ENCODE measurements at places on chromosomes 11 and 22. TPM values are rescaled to one million over a fixed set of nuclear protein-coding genes. Genes with fewer than 3 reads are reported as not detected.

Gene SLC39A13
- total RNA-seq, result 60.8 TPM

Gene FGF4
- total RNA-seq, result not detected

Gene CXCR5
- not detected for total RNA-seq

Gene KDM4E
- not detected for total RNA-seq

Gene FDXACB1
- 2.3 TPM for total RNA-seq

Gene IGLL1
- not detected for total RNA-seq

Gene TBX1
- total RNA-seq, result not detected

Gene IL17REL
- not detected for total RNA-seq

Gene FGF3
- total RNA-seq, result not detected

Gene BRSK2
- total RNA-seq, result 4.7 TPM

Gene ZNF202
- total RNA-seq, result 5.7 TPM

Gene TRIOBP
- 57.2 TPM for total RNA-seq

DNA sequence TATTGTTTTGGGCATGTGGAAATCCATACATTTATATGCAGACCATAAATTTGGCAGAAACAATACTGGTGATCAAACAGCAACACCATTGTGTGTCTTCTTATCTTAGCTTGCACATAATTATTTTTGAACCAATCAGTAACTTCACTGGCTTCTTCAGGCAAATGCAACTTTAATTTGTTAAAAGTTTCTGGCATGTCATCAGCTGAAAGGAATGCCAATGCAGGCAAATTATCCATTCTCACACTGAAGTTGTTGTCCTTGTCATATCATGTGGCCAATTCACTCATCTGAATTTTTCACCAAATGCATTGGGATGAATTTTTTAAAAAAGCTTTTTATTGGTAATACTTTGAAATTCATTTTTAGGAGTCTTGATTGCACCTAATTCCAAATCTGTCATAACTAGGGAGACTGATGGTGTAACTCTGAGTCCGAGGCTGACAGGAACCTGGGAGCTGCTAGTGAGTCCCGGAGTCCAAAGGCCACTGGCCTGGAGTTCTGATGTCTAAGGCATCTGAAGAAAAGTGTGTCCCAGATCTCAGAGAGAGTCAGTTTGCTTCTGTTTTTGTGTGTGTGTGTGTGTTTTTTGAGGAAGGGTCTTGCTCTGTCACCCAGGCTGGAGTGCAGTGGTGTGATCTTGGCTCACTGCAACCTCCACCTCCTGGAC lies 17.4 kb upstream of the OR10V1 start:
- DNase-seq, result peak; percentile 41

DNA sequence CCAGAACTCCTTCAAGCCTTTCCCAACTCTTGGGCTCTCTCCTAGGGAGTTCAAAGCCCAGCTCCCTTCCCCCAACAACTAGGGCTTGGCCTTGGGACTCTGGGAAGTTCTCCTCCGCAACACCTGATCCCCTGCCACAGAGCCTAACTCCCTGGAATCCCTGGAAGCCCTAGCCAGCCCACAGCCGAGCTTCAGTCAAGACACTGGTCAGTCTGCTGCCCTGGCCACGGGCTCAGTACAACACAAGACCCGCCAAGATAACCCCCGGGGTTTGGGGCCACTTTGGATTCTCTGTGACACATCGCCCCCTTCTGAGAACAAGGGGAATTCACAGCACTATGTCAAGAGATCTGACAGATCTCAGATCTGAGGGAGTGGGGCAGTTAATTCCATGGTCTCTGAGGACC lies 58.3 kb downstream of the SLC22A12 start:
- peak; percentile 34 for DNase-seq

DNA sequence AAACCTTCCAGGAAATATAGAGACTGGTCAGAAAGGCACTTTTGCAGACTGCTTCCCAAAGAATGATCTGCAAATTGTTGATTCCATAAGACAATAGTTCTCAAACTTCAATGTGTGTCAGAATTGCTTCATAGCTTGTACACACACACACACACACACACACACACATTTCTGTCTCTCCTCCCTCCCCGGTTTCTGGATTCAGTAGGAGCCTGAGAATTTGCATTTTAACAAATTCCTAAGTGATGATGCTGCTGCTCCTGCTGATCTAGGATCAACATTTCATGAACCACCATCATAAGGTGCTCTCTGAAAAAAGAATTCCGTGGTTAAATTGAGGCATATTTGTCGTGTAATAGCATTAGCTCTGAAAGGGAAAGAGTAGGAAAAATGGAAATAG lies 35.3 kb upstream of the FZD4 start:
- peak; percentile 29 for DNase-seq

DNA sequence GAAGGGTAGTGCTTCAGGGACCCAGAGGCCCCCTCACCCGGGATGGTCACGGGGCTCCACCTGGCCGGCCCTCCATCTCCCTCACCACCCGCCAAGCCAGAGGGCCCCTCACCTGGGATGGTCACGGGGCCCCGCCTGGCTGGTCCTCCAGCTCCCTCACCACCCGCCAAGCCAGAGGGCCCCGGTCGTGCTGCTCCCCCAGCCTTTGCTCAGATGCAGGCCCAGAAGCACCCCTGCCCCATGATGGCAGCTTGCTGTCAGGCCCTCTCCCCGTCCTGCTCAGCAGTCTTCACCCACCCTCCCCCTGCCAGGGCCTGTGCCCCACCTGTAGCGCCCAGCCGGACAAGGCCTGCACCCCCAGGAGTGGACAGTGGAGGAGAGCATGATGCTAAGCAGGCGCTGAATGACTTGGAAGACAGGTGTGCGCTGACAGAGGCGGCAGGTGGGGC lies 7.3 kb downstream of the DENND6B start:
- no peak for DNase-seq

DNA sequence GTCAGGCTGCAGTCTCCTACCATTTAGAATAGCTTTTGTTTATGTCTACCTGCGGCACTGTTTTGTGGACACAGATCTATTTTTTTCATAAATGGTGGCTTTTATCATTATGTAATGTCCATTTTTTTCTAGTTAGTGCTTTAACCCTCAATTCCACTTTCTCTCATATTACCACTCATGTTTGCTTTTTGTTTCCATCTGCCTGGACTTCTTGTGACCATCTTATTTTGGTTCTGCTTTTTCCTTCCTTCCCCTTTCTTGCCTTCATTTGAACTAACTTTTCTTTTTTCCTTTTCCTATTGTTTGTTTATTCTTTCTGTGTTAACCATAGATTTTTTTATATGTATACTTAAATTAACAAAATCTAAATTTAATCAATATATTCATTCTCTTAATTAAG lies 98.5 kb upstream of the SLC22A12 start:
- DNase-seq, result no peak

- DNase-seq, result peak; percentile 74
These were observed 102.7 kb downstream of the BRD1 start for GRCh38 chr22:49724893-49725489.

DNA sequence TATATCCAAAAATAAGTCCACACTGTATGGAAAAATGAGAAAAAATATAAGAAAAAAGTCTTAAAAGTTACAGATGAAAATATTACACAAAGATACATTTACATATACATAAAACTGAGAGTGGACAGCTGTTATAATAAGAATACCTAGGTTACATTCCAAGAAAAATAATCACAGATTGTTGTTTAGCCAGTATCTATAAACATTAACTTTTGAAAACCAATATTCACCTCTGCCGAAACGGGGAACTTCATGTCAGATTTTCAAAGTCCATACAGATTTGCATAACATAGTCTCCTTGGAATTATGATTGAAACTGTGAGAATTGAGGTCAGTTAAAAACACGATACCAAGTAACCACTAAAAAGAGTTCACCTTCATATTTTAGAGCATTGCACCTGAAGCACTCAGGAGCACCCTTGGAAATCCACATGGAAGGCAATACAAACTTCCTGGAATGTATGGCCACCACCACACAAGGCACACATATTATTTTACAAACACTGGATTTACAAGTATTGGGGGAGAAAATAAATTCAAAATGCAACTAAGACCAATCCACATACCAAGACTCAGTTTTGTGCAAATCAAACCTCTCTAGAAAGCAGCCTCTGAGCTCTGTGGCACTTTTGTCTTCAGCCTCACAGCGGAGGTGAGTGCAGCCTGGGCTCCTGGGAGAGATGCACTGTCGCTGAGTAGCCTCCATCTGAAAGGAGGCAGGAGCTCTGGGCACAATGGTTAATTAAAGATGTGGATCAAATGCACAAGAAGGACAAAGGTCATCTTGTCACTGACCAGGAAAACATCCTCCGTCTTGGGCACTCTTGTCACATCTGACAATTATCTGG lies 34.4 kb downstream of the ZNF195 start:
- no peak for DNase-seq

DNA sequence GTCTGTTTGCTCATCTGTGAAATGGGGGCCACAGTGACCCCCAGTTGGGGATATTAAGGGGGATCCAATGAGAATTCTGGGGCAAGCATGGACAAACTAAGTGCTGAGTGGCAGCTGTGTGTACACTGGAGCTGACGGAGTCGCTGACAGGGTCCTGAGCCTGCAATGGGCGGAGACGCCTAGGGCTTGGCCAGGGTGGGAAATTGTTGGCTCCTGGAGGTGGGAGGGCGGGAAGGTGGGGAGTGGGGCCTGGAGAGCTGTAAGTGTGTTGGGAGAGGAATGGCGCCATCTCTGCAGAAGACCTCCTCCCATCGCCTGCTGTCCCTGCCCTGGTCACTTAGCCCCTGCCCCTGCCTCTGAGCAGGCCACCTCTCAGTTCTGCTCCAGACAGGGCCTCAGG lies 7.3 kb downstream of the CACNA1I start:
- DNase-seq, result no peak

DNA sequence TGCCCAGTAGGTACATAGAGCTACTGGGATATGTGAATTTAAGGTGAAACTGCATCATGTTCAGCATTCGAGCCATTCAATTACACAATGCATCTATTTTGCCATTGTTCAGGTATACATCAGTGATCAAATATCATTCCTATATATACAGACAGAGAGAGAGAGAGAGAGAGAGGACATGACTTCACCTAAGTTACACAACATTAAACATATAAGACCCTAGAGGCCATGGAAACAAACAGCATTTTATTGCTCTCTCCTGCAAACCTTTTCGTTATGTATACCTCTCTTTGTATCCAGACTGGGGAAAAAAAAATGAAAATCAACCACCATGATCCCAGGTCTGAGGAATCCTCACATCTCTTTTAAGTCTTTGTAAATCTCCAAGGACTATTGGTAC lies 1829.1 kb downstream of the LRRC4C start:
- no peak for DNase-seq

GRCh38 chr11:114783805-114784204 lies 105.5 kb downstream of the NXPE2 start:
- DNase-seq, result peak; percentile 65

GRCh38 chr22:42344361-42344905 lies 74.0 kb upstream of the TCF20 start:
- peak; percentile 45 for DNase-seq

DNA sequence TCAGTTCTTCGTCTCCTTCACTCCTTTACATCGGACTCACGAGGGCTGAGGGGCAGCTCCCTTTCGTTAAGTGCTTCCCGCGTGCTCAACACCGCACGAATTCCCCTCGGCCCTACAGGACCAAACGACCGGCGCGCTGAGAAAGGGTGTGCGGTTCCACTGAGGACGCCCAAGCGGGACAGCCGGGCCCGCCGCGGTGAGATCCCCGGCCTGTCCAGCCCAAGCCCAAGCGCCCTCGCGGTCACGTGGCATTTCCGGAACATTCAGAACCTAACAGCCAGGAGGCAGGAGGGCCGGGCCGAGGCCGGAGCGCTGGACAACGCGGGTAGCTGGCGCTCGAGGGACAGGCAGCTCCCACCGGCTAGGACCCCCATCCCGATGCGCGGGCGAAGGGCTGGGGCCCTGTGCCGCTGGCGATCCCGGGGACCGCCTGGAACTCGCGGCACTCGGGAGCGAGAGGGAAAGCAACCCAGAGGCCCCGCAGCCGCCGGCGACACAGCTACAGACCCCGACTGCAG lies 737 bp upstream of the STIP1 start:
- DNase-seq, result peak; percentile 92

GRCh38 chr11:86174101-86175046 lies 70.2 kb upstream of the EED start:
- DNase-seq, result peak; percentile 67

DNA sequence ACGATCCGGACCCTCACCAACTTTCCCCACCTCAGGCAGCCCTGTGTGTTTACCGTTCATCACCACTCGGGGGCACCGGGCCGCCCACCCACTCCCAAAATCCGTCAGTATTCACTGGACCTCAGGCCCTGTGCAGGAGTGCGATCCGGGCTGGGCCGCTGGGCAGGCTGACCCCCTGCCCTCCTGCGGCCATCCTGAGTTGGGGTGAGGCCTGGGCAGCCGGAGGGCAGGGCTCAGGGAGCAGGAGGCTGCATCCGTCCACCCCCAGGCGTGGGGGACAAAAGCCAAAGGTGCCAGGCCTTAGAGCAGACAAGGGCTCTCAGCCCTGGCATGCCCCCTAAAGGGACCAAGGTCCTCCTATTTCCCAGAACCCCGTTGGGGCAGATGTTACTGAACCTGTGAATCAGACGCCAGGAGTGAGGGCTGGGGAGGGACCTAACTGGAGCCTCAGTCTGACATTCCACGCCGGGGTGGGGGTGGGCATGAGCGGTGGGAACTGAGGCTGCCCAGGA lies 16.8 kb upstream of the TMEM191C start:
- DNase-seq, result no peak

DNA sequence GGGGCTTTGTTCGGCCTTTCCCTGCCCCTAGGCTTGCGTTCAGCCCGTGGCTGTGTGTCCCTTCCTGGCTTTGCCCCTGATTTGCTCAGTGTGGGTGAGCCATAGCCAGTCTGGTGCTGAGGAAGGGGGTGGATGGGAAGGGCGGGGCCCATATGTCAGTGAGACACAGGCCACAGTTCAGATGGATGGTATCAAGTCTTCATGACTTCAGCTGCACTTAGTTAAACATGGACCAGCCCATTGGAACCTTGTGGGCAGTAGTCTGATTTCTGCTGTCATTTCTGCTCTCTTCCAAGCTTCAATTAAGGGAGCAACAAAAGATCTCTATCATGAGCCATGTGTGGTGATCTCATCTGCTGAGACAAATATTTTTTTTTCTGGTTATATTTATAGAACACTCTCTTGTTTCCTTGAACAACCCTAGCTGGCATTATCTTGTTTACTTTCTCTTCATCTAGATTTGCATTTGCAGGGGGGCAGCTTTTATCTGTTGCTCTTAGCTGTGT lies 21.6 kb upstream of the PEX26 start:
- DNase-seq, result peak; percentile 74

DNA sequence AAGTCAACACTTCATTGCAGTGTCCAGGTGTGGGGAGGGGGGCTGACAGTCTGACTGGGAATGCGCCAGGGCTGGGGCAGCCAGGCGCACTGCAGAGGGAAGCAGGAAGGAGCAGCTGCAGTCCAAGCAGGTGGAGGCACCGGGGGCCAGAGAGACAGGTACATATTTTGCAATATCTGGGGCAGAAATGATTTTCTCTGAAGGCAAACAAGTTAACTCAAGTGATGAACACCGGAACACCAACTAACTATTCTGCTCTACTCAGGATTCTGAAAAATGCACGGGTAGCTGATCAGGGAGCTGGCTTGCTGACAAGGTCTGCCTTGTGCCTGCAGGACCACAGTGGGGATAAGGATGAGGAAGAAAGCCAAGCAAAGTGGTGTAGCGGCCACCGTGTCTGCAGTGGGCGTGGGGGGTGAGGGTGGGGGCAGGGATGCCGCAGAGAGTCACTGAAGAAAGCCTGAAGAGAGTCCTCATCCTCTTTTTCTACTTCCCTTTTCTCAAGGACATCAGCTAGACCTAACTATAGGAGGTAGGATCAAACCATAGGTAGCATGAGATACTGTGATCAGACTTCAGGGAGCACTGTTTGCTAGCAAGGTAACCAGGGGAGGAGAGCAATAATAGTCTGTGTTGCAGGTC lies 83.4 kb downstream of the SCN3B start:
- DNase-seq, result no peak

All from hepatocyte (in vitro differentiated cells).